ENCODE measurements at places on chromosomes 4 and X.

GRCh38 chrX:47562615-47563243 lies 1.7 kb downstream of the ARAF start:
- DNase-seq = no peak

DNA sequence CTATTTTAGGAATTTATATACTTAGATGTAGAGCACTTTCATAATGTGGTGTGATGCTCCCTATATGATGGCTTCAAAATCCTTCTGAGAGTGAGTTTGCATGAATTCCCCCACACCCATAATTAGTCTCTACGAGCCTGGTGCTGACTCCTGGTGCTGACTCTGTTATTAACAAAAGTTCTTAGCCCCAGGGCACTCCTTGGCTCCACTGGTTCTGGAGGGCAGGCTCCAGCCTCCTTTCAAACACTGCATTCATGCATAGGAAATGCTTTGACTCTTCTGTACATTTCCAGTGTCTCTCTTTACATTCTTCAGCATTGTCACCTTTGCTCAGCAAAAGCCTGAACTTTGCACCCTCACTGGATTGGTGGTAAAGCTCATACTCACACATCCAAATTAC lies 64.0 kb downstream of the LNX1 start:
- DNase-seq = no peak

DNA sequence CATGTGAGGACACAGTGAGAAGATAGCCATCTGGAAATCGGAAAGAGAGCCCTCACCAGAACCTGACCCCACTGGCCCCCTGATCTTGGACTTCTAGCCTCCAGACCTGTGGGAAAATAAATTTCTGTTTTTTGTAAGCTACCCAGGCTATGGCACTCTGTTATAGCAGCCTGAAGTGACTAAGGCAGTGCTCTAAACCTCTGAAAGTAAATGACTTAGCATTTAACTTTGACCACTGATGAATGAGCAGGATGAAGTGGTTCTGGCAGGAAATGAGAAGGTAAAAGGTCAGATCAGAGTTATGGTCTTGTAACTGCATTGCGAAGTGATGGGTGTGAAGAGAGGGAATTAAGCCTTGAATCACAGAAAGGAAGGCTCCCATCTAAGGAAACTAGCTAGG lies 17.0 kb downstream of the GPAT3 start:
- no peak for DNase-seq

DNA sequence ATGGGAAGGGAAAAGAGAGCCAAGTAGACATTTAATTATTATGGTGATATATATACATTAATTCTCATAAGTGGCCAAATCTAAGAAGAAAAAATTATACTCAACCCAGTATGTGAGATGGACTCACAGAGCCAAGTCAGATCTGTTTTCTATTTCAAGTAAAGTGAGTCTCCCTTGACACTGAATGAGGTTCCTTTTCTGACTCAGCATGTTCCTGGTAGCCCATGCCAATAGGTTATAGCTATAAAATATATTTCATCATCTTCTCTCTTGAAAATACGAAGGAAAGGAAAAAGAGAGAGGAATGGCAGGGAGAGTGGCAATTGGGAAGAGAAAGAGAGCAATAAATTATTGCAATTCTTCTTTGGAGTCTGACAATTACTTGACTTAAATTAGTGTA lies 68.8 kb upstream of the GRIA2 start:
- no peak for DNase-seq

GRCh38 chr4:51907006-51907669 lies 64.2 kb downstream of the DCUN1D4 start:
- DNase-seq = no peak

- DNase-seq = no peak
Observed at GRCh38 chr4:177696438-177696966, 254.3 kb upstream of the AGA start.

- no peak for DNase-seq
Observed at GRCh38 chrX:68196939-68197791, 236.1 kb downstream of the OPHN1 start.

DNA sequence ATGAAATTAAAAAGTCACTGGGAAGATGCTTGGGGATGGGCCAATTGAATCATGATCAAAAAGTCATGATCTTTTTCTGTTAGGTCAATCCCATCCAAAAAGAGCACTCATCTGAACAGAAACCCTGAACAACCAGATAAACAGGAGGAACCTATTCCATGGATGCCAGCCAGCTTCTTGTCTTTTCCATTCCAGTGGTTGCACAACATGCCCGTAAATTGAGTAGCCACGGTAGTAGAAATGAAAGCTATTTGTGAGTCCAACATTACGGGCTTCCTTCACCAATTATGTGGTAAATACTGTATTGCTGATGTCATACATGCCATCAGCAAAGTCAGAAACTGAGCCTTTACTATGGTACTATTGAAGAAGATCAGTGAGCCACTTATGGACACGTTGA lies 982.4 kb upstream of the HS3ST1 start:
- DNase-seq = no peak

DNA sequence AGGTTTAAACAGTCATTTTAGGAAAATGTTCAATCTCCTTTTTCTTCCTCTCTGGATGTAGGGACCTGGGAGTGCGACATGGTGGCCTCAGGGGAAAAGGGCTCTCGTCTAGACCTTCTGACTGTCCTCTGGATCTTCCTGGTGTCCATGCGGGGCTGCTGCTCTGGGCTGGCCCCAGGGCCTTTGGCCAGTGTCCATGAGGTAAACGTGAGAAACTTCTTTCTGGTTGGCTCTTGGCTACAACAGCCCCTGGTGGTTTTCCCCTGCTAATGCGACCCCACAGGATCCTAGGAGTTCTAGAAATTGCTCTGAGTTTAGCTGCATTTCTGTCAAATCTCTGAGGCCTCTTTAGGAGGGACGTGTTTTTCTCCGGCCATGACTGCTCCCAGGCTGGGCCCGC lies 85.7 kb downstream of the MFAP3L start:
- DNase-seq = no peak

GRCh38 chr4:15945516-15945915 lies 7.0 kb upstream of the FGFBP1 start:
- DNase-seq = no peak

GRCh38 chr4:182286035-182286434 lies 42.8 kb downstream of the TENM3 start:
- no peak for DNase-seq

DNA sequence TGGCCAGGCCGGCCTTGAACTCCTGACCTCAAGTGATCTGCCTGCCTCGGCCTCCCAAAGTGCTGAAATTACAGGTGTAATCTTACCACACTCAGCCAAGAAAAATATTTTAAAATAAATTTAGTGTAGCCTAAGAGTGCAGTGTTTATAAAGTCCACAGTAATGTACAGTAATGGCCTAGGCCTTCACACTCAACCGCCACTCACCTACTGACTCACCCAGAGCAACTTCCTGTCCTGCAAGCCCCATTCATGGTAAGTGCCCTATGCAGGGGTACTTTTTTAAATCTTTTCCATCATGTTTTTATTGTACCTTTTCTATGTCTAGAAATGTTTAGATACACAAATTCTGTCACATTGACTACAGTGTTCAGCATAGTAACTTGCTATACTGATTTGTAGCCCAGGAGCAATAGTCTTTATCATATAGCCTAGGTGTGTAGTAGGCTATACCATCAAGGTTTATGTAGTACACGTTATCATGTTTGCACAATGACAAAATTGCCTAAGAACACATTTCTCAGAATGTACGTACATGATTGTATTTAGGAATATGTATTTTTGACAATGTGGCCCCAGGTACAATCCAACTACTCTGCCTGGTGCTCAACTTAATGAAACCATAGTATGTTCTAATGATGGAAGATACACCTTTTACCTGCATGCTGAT lies 455.2 kb downstream of the PCDH7 start:
- DNase-seq = no peak

DNA sequence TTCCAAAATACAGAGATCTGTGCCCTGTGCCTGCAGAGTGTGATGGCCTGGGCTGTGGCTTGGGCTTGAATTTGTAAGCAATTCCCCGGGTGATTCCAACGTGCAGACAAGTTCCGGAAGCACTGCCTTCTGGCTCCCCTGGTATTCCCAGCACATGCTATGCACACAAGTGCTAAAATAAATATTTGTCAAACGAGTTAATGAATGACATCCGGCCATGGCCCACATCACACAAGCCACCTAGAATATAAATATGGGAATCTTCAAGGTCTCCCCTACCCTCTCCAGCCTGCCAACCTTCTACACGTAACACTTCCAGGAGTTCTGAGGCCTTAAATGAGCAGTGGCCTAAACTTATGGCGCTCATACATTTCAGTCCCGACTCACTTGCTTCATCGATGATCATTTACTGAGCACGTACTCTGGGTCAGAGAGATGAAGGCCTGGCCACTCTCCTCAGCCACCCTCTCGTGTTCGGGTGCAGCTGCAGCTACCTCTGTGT lies 21.3 kb downstream of the DCTD start:
- DNase-seq = no peak

DNA sequence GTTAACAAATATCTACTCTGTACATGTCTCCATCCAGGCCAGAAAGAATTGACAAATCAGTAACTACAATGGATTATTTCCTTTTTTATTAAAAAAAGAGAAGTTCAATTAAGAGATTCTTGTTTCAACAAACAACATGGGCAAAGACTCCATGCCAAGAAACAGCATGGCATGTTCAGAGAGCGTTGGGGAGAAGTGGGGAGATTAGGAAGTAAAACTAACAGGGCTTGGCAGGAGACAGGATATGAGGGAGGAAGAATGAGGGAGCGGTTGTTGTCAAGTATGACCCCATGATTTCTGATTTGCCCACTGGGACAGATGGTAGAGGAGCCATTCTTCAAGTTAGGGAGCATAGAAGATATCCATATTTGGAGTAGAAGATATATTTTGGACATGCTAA lies 128.4 kb downstream of the RNF150 start:
- no peak for DNase-seq

DNA sequence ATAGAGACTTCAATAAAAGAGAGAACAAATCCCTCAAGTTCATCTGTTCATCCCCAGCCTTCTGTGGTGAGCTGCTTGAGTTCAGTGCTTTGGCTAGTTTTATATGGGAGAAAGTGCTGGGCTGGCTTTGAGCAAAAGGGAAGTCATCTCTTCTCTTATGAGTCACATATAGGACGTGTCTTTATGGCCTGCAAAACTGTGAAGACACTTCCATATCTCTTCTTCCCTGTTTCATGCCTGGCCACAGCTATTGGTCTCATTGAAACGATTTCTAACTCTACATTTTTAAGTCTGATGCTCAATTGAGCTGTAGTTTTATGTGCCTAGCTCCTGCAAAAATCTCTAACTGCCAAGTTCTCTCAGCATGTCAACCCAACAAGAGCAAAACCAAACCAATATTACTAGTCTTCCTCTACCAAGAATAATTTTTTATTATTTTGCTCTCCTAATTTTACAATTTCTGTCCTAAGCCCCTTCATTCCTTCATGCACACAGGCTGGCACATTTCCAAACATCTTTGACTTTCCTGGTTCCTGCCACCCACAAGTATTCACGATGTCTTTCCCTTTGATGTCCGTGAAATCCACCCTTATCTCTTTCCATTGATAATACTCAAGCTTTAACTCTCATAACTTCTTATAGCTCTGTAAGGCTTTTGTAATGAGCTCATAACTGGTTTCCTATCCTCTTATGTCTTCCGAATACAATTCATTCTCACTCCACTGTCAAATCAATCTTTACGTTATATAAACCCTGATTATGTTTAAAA lies 165.3 kb downstream of the BTC start:
- DNase-seq = no peak

DNA sequence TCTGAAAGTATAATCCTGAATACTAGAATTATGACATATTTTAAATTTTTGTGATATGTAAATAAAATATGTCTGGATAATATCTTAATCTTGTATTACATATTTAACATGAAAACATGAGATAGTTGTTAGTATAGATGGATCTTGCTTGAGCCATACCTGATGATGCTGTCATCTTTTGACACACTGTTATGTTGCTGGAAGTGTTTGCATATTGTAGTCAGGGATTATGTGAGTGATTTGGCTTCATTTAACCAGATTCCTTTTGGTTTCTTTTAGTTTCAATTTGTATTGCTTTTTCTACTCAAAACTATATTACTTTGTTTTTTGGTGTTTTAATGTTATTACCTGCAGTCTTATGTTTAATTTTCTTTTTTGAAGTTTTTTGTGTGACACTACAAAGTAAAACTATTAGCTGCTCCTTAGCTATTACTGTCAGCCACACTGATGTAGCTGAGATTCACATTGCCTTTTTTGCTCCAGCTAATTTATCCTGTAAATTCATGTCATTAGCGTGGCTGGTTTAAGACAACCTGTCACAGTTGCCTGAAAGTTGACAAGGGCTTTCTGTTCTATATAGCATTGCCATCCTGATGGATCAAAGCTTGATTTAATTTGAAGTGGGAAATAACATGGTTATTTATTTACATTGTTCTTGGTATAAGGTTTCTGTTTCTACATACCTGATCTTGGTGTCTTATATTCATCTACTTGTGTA lies 33.7 kb downstream of the METAP1 start:
- no peak for DNase-seq

DNA sequence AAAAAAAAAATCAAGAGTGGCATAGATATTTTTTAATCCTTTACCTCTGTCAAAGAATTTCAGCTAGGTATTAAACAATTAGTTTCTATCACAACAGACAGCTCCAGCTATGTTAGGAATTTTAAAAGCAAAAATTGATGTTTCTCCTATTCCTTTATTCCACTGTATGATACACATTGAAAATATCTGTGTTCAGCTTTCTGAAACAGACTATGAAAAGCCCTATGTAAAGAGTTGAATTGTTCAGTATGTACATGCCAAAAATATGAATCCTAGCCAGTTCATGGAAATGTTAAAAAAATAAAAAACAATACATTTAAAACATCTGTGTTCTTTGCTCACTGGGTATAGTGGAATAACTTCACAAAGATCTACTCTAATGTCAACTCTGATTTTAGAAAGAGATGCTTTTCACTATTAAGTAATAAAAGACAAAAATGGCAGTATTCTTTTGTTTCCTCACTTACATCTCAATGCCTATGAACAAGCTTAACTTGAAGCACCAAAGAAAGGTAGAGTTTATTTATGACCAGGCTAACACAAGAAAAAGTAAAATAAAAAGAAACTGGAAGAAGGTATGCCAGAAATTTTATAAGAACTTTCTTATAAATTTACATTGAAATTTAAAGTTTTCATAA lies 32.1 kb downstream of the FBXW7 start:
- DNase-seq = no peak

- no peak for DNase-seq
Observed at GRCh38 chr4:25986807-25987206, 72.8 kb downstream of the SMIM20 start.

DNA sequence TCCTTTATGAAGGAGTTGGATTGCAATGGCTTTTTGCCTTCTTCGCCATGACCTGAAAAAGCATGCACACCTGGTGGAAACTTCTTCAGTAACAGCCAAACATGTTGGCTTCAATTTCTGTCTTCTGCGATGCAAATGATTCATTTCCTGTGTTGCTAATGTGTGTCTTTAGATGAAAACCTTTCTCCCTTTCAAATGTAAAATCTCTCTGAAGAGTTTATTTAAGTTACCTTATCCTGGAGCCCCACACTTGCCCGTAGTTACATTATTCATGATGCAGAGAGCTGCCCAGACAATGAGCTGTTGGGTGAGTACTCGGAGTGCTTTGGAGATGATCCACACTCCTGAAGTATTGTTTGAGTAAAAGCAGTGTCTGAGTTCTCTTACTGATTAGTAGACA lies 1100.9 kb downstream of the RPA4 start:
- no peak for DNase-seq

GRCh38 chr4:52864793-52865192 lies 2.7 kb downstream of the RASL11B start:
- DNase-seq = no peak

GRCh38 chr4:41921476-41921875 lies 13.8 kb upstream of the TMEM33 start:
- DNase-seq = no peak

Measured in NCI-H187 treated with DMSO at 0.1 percent for 48 hours (cell line).